ENCODE measurements at places on chromosomes 1 and 21.

- DNase-seq = no peak
Measured at GRCh38 chr1:224065455-224065854, 48.5 kb upstream of the FBXO28 start.

DNA sequence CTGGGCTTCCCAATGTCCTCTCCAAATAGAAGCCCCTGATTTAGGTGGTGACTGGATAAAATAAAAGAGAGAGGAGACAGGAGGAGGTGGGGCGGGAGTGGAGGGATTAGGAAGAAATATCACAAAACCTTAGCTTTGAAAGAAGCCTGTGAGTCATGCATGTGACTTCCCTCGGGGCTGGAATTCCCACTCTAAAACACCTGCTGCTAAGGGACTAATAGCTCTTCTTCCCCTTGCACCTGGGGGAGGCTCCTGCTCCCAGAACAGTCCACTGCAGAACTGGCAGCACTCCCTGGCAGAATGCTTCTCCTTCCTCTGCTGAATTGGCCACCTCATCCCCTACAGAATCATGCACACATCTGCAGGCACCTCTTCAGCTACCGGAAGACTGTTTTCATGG is 207.2 kb downstream of the ATG4C start:
- no peak for DNase-seq

DNA sequence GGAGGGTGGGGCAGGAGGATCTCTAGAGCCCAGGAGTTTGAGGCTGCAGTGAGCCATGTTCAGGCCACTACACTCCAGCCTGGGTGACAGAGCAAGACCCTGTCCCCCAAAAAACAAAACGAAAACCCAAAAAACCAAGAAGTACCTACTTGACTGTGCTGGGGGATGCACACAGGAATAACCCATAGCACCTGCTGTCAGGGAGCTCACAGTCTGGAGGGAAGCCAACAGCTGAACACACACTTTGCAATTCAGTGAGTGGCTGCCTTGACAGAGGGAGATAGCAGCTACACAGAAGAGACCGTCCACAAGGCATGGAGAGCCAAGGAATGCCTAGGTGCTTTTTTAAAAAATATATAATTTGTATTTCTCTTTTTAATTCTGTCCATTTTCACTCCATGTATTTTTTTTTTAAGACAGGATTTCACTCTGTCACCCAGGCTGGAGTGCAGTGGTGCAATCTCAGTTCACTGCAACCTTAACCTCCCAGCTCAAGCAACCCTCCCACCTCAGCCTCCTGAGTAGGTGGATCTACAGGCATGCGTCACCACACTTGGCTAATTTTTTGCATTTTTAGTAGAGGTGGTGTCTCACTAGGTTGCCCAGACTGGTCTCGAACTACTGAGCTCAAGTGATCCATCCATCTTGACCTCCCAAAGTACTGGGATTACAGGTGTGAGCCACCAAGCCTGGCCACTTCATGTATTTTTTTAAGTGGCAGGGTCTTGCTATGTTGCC is 68.7 kb downstream of the NID1 start:
- no peak for DNase-seq

DNA sequence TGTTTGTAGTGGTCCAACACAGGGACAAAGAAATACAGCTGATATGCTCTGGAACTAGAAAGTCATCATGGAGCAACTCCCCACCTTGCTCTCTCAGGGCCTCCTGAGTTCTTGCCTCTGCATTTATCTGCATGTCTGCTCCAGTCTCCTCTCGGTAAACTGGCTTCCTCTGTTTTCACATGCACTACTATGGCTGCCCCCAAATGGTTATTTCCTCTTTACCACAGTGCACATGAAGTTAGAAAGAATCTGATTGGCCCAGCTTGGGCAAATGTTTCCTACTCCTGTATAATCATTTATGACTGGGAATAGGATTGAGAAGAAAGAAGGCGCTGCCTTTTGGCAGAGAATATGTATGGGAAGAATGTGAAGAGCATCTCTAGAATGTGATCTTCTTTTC is 16.5 kb upstream of the PSMB2 start:
- no peak for DNase-seq

GRCh38 chr1:229874609-229875008 is 192.4 kb upstream of the GALNT2 start:
- DNase-seq = no peak

GRCh38 chr1:45263132-45263531 is 56.7 kb upstream of the ZSWIM5 start:
- DNase-seq = no peak
